ENCODE measurements at places on chromosomes 16 and 17.

DNA sequence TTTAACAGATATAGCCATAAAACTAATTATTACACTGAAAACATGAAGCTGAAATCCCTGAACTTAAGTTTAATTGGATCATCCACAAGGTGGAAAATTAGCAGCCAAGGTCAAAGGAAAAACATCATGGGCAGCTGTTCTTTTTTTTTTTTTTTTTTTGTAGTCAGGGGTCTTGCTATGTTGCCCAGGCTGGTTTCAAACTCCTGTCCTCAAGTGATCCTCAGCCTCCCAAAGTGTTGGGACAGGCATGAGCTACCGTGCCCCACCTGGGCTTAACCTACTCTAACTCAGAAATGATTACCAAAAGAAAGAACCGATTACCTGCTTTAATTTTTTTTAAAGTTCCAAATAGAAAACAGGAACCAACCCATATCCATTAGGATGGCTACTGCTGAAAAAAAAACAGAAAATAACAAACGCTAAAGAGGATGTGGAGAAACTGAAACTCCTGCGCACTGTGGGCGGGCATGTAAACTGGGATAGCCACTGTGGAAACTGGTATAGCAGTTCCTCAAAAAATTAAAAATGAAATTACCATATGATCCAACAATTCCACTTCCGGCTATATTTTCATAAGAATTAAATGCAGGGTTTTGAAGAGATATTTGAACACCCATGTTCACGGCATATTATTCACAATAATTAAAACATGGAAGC lies 8.6 kb downstream of the CMC2 start:
- no peak for DNase-seq

DNA sequence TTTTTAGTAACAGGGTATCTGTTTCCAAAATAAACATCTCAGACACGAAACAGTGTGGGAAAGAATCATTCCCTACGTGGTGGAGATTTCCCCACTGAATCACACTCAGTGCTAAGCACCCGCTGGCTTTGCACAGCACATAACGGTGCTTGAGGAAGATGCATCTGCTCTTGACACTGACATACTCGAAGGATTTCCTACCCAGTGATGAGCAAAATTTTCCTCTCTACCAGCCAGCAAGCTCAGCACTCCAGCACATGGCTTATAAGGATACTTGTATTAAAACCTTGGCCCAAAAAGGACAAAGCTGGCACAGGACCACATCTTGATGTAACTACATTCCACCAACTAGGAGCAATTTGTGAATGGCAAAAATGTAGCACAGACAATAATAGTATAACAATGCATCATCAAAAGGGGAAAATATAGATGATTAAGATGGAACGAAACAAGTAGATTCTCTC lies 59.0 kb downstream of the ANKFY1 start:
- no peak for DNase-seq

DNA sequence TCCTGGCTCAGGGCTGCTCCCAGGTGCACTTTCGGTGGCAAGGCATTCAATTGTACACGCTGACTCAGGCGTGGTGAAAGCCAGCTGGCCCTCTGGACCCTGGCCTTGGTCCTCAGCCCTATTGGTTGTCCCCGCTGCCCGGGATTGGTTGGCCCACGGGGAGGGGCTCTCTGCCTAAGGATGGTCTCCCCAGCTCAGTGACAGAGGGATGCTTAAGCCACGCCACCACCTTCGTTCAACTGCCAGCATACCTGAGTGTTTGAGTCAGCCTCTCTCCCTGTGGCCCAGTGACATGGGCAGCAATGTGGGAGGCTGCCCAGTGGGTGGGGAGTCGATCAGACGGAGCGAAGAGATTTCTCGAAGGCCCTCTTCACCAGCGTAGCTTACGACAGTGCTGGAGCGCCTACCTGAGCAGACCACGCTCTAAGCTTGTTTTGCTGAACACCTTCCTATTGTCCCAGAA lies 30.3 kb downstream of the IRF8 start:
- DNase-seq: no peak

DNA sequence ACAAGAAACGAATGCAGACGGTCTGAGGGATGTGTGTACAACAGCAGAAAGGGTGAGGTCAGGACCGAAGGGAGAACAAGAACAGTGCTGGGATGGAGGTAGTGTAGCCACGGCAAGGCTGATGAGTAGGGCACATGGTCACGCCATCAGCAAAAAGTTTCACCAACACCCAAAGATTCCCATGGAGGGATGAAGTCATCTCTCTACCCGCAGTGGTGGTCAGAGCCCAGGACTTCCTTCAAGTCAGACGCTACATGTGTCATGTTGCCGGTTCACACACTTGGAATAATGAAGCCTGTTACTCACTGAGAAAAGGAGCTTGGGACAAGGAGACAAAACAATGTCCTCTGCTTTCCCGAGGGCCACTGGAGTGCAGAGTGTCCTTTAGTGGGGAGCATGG lies 79.7 kb downstream of the SALL1 start:
- no peak for DNase-seq

- DNase-seq: no peak
Observed at GRCh38 chr16:12480916-12481315, 322.8 kb downstream of the CPPED1 start.

Measured in Panc1 (cell line).